ENCODE measurements at places on chromosomes 11 and 22.

DNA sequence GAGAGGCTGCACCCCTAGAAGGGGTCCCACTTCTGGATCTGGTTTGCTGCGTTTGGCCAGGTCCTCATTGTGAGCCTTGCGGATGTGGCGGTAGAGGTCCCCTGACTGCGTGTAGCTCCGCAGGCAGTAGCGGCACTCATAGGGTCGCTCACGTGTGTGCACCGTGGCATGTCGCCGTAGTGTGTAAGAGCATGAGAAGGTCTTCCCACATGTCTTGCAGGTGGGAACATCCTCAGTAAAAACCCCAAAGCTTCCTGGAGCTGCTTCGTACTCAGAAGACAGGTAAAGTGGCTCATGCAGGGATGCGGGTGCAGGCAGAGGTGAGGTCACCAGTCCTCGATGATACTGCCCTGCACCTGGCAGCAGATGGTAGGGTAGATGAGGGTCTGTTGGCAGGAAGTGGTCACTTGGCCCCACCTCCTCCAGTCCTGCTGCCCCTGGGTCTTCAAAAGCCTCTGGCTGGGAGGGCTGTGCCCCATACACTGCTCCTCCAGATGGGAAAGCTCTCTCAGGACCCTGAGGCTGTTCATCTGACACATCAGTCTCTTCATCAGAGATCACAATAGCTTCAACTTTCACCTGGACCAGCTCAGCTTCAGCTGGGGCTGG is 1.7 kb downstream of the ZBTB3 start:
- no peak for DNase-seq

DNA sequence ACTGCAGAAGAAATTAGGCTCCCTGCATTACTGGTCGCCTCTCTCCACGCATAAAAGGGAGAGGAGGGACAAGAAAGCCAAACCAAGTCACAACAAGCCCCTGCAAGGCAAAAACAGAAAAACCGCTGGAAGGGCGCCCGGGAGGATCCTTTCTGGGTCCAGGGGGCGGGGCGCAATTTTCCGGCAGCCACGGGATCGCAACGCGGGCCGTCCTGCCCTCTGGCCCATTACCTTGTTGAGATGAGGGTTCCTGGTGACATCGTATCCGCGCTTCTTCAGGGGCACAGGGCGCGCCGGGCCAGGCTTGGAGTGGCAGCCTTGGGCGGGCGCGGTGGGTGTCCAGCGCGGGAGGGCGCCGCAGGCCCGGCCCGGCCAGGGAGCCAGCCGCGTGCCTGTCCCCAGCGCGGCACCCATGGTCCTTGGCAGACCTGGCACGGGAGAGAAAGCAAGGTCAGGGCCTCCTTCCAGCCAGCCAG is 847 bp downstream of the ME3 start:
- peak; percentile 89 for DNase-seq

- DNase-seq, result no peak
Measured at GRCh38 chr11:44456544-44457300, 108.7 kb upstream of the CD82 start.

GRCh38 chr11:44977493-44977984 is 26.9 kb upstream of the TP53I11 start:
- DNase-seq, result no peak

- DNase-seq, result no peak
Measured at GRCh38 chr22:24523873-24524272, 28.7 kb downstream of the UPB1 start.

GRCh38 chr11:63985812-63986155 is 454 bp upstream of the OTUB1 start:
- peak; percentile 61 for DNase-seq

- DNase-seq, result no peak
Measured at GRCh38 chr22:38186429-38186828, 4.8 kb upstream of the PLA2G6 start.
